ENCODE measurements at places on chromosomes 5 and 9. TPM values are rescaled to one million over a fixed set of nuclear protein-coding genes. Genes with fewer than 3 reads are reported as not detected.
A peak's percentile ranks its signal among the peaks of the same experiment; 100 is the strongest.

GRCh38 chr5:125043781-125044391 is 297.4 kb upstream of the ZNF608 start:
- peak; percentile 87 for DNase-seq

The ADAMTS6 gene
- total RNA-seq = 64.9 TPM

- DNase-seq = no peak
Measured at GRCh38 chr5:171528865-171529614, 109.6 kb downstream of the FGF18 start.

DNA sequence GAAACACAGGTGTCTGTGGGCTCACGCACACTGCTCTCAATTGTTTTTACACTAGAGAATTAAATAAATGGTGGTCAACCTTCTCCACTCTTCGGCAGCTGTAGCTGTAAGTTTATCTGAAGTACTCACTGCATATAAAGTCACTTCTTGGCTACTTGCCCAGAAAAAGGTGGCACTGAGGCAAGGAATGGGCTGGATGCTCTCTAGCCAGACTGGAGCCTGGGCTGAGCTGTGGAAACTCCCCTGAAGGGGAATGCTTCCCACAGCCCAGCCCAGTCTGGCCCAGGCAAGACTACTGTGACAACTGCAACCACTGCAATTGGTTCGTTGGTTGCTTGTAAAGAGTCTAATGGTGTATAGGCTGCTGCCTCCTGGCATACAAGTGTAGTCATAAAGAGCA is 4.5 kb downstream of the LEAP2 start:
- DNase-seq = peak; percentile 62

- DNase-seq = no peak
Measured at GRCh38 chr5:56862909-56863308, 46.5 kb upstream of the SETD9 start.

Measured in fibroblast of the aortic adventitia (primary cell).